ENCODE measurements at places on chromosomes 2 and 18.

GRCh38 chr2:102193074-102193473 lies 6.3 kb downstream of the IL1RL2 start:
- no peak for DNase-seq

- peak; percentile 76 for DNase-seq
These were observed 108.8 kb downstream of the B3GNT2 start for GRCh38 chr2:62304429-62305417.

GRCh38 chr2:65112633-65113032 lies 17.3 kb downstream of the RAB1A start:
- no peak for DNase-seq

- DNase-seq = no peak
These were observed 56.5 kb upstream of the TWIST2 start for GRCh38 chr2:238791354-238791753.

DNA sequence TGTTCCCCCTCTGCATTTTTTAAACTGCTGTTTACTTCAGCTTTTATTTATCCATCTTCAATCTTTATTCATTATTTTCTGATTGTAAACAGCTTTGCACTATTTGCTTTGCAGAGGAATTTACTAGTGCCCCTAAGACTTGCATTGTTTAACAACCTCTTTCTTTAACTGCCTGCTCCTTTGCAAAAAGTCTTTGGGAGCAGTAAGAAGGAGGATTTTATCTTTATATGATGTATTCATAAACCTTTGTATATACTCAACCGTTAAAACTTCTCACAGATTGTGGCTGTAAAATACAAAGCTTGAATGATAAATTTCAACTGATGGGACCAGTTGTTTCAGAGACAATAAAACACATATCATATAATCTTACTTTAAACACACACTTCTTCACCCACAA lies 20.1 kb upstream of the VIT start:
- DNase-seq = no peak

DNA sequence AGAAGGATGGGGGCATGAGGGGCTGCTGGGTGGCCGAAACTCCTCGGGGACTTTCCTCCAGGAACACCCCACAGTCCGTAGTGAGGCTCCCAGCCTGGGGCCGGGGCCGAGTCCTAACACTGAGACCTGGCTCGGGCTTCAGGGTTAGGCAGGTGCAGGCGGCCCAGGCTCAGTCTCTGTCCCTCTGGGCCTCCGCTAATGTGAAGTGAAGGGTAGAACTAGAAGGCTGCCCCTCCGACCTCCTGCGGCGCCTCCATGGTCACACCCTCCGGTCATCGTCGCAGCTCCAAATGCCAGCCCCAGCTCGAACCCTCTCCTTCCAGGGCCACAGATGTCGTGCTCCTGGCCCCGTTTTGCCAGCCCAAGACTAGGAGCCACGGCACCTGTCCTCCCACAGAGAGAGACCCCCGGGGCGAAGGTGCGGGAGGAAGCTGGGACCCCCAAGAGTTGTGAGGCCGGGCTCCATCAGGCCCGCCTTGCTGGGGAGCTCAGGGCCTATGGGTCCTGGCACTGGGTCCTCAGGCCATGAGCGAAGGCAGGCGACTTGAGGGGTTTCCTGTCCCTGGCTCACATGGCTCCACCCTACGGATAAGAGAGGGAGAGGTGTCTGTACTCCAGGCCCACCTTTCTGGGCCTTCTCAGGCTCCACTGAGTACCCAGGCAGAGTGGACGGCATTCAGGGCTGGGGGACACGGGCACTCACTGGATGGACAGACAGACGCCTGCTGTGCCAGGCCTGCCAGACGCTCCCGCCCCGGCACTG lies 797 bp downstream of the ANO7 start:
- no peak for DNase-seq

DNA sequence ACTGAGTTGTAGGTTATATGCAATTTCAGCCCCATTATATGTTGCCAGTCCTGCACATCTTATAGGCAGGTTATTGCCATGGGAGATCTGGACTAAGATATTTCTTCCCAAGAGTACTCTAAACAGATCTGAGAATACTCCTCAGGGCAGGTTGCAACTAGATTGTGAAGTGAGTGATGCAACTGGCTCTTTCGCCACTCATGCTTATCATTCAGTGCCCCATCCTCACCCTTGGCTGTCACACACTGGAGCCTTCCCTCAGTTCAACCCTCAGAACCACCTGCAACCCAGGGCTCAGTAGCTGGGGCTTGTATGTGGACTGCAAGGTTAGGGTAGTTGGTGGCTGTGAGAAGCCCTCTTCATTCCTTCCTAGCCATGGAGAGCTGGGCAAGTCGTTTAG lies 14.1 kb downstream of the MERTK start:
- DNase-seq = no peak

- no peak for DNase-seq
These were observed 3.4 kb downstream of the SERPINB2 start for GRCh38 chr18:63890950-63891304.

DNA sequence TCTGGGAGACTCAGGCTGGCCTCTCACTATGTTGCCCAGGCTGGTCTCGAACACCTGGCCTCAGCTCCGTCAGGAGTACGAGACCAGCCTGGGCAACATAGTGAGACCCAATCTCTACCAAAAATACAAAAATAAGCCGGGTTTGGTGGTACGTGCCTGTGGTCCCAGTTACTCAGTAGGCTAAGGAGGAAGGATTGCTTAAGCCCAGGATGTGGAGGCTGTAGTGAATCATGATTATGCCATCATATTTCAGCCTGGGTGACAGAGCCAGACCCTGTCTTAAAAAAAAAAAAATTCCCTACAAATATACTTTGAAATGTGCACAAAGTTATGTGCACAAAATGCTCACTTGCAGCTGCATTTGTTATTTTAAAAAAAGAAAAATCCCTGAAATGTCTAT lies 26.3 kb upstream of the AGAP1 start:
- DNase-seq = no peak

- no peak for DNase-seq
These were observed 37.6 kb downstream of the MLPH start for GRCh38 chr2:237524631-237525030.

DNA sequence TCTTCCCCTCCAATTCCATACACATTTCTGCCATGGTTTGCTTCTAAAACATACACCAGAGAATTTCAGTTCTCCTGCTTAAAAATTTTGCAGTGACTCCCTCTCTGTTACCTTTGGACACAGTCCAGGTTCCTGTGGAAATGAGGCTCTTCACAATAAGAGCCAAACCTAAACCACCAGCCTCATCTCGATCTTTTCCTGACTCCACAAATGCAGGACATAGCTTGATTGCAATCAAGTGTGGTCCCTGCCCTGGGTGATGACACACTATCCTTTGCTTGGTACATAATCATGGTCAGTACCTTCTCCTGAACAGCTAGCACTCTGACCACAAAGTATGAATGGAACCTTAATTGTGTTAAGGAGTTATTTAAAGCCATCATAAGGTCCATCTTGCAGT lies 134.9 kb upstream of the CHAC2 start:
- no peak for DNase-seq

DNA sequence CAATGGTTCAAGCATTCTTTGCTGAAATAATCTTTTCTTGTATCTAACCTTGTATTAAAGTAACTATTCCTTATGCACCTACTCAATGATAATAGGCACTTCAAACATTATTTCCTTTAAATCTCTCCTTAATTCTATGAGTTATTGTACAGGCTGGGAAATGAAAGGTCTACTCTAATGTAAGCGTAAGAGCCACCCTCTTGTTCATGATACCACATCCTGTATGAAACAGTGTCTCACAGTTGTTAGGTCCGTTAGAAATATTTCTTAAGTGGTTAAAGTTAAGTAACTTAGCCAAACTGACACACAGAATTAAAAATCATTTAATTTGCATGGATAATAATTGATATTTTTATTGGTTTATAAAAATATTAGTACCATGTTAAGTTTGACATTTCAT lies 162.5 kb upstream of the RPRM start:
- no peak for DNase-seq

DNA sequence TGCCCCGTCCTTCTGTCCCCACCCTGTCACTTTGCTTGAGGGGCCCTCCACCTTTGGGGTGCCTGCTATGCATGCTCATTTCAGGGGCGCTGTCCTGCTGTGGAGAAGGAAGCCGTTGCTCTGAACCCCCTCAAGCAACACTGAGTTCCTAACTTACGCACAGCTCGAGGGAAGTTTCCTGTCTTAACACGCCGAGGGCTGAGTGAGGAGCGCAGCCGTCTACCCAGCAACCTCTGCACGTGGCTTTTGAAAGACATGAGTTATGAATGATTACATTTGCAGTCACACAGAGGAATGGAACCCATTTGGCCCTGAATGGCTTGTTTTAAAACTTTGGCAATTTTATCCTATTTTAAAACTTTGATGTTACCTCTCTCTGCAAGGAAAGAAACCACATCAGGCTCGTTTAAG lies 14.0 kb downstream of the RAMP1 start:
- no peak for DNase-seq

GRCh38 chr2:12554224-12555011 lies 162.3 kb upstream of the TRIB2 start:
- DNase-seq = no peak

DNA sequence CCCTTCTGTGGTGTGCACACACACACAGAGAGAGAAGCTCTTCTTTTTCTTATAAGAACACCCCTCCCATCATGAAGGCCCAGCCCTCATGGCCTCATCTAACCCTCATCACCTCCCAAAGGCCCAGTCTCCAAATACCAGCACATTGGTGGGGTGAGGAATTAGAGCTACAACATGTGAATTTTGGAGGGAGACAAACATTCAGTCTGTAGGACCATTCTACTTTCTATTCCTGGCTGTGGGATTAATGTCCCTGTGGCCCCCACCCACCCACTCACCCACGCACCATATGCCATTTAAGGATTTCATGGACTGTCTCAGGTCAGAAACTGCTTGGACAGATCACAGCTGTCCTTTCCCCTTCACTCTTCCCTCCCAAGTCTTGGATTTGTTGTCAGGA lies 190.2 kb downstream of the GBX2 start:
- DNase-seq = no peak

- no peak for DNase-seq
These were observed 112.5 kb downstream of the NEDD4L start for GRCh38 chr18:58156516-58156915.

DNA sequence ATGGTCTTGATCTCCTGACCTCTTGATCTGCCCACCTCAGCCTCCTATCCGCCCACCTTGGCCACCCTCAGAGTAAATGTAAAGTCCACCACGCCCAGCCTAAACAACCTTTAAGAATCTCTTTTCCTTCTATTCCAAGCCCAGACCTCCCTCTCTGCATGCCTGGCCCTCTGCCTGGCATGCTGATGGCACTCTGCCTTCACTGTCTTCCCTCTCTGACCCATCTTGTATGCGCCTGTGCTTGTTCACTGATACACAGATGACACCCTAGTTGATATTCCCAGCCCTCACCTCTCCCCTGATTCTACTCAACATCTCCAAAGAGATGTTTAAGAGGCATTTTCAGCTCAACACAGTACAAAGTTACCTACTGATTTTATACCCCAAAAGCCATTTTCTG lies 466.8 kb upstream of the MEX3C start:
- no peak for DNase-seq

- DNase-seq = no peak
These were observed 42.4 kb upstream of the PDK1 start for GRCh38 chr2:172513524-172513900.

GRCh38 chr18:49628119-49628518 lies 66.3 kb downstream of the LIPG start:
- DNase-seq = peak; percentile 33

GRCh38 chr2:138209009-138209408 lies 244.7 kb downstream of the HNMT start:
- no peak for DNase-seq

DNA sequence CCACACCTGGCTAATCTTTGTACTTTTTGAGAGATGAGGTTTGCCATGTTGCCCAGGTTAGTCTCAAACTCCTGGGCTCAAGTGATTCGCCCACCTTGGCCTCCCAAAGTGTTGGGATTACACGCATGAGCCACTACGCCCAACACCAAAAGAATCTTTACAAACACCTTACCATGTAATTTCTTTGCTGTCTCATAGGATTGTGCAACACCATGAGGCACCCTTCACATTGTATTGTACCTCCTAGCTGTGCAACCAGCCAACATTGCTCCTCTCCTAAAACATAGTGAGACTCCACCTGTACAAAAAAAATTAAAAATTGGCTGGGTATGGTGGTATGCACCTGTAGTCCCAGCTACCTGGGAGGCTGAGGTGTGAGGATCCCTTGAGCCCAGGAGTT lies 3.1 kb upstream of the MFSD6 start:
- no peak for DNase-seq

DNA sequence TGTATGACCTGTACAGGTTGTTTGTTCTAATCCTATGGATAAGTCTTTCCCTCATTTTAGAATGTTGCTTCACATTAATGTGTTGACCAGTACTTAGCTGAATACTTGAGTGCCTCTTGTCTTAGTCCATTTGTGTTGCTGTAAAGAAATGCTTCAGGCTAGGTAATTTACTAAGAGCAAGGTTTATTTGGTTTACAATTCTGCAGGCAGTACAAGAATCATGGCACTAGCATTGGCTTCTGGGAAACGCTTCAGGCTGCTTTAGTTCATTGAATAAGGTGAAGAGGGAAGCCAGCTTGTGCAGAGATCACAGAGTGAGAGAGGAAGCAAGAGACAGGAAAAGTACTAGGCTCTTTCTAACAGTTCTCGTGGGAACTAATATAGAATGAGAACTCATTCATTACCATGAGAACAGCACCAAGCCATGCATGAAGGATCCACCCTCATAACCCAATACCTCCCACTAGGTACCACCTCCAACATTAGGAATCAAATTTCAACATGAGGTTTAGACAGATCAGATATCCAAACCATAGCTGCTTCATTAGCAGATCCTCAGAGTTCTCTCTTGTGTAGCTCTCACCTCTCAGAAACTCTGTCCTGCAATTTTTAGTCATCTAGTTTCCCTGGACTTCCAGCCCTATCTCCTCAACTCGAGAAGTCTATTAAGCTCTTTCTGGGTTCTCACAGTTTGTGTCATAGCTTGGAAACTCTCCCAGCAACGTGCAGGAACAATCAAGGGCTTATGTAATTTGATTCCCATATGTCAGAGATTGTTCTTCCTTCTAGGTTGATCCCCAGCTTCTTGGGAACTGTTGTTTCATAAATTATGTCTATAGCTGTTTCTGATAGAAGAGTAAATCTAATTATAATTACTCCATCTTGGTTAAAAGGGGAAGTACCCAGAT lies 2082.3 kb upstream of the CELF4 start:
- DNase-seq = no peak
